ENCODE measurements at places on chromosomes 6 and 20. TPM values are rescaled to one million over a fixed set of nuclear protein-coding genes. Genes with fewer than 3 reads are reported as not detected.

The TP53TG5 gene
- total RNA-seq: not detected

The HLA-DRB1 gene
- total RNA-seq: not detected

The ZFP57 gene
- not detected for total RNA-seq

The APCDD1L gene
- total RNA-seq: 19.5 TPM

The BNIP5 gene
- not detected for total RNA-seq

The TBXT gene
- not detected for total RNA-seq

The MUCL3 gene
- not detected for total RNA-seq

DNA sequence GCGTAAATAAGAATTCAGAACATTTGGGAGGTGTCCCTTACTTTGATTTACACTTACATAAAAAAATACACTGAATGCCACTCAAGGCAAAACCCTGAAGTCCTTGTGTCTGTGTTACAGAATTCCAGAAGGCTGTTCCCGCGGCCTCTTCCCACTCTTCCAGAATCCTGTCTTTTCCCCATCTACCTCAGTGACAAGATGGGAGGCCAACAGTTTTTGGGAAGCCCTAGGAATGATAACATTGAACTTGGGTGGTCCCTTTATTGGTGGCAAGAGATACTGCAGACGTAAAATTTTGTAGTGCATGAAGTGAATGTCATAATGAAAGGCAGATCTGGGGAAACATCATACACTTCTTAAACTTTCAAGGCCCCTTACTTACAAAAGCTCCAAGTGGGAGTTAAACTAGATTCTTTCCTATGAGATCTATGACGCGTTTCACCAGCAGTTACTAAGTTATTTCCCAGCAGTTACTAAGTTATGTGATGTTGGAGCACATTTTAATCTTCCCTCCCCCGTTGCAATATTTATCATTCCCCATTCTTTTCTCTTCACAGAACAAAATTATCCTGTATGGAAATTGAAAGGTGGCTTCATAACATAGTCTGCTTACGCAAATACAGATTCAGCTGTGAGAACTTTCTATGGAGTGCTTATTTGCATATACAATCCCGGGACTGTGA lies 79.5 kb downstream of the BCAS1 start:
- DNase-seq: no peak

- DNase-seq: peak; percentile 79
Measured at GRCh38 chr6:32974016-32974333, 5.6 kb downstream of the BRD2 start.

- no peak for DNase-seq
Measured at GRCh38 chr6:7373739-7374138, 15.8 kb downstream of the CAGE1 start.

- DNase-seq: no peak
Measured at GRCh38 chr6:11202513-11203305, 29.8 kb downstream of the NEDD9 start.

GRCh38 chr6:155422635-155423034 lies 33.0 kb downstream of the NOX3 start:
- no peak for DNase-seq

- DNase-seq: peak; percentile 95
Measured at GRCh38 chr20:14879020-14879697, 541.7 kb upstream of the FLRT3 start.

GRCh38 chr6:30071081-30071818 lies 4.3 kb downstream of the PPP1R11 start:
- peak; percentile 51 for DNase-seq

- no peak for DNase-seq
Measured at GRCh38 chr6:30679765-30680535, 6.5 kb downstream of the PPP1R18 start.

DNA sequence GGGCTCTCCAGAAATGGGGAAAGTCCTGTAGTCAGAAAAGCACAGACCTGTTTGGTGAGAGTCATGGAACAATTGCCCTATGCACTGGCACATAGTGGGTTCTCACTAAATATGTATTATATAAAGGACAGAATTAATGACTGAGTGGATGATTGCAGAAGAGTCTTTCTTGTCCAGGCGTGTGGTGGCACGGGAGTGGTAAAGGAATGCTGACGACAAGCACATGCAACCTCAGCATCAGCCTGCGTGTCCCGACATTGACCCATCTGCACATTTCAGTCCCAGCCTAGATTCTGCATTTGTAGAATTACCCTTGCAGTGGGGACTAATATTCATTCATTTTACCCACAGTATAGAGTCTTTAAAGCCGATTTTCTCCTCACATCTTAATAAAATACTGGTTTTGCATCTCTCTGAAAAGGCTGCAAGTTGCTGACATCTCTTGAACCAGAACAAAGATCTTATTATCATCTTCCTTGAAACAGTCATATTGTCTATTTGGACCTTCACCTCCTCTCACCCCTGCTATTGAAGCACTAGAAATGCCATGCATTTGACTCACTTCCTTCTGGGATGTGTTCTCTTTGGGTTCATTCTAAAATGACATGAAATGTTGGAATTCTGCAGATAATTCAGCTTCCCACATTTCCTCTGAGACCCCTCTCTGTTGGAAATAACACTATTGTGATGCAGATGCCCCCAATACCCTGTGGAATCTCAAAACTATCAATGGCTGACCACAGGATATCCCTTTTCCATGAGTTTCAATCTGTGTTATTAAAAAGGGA lies 883.6 kb upstream of the FLRT3 start:
- peak; percentile 50 for DNase-seq

DNA sequence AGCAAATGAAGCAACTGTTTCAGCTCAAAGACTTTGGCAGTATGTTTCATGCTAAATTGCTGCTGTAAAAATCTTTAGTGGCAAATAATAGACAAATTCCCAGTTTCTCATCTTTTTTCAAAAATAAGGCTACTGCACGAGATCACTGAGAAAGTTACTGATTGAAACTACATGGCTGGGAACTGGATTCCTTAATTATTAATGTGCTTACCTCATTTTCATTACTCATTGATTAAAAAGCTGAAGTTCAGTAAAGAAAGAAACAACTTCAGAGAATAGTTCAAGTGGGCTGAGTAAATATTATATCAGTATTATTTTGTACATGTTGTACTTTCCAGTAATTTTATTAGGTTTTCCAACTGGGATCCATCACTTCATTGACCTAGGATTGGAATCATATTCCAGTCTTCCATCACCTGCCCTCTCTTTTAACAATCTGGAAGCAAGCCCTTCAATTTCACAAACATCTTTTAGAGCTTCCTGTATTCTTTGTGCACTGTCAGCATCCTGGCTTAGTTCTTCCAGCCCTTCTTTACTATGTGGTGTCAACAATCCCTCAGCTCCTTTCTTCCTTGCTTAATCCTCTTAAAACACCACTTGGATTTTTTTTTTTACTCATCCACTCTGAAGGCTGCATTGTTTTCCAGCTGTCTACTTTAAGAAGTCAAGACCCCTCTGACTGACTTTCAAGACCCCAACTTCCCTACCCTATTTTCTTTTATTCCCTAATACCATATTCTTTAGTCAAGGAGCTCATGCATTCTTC lies 4.3 kb downstream of the MEI4 start:
- DNase-seq: no peak

DNA sequence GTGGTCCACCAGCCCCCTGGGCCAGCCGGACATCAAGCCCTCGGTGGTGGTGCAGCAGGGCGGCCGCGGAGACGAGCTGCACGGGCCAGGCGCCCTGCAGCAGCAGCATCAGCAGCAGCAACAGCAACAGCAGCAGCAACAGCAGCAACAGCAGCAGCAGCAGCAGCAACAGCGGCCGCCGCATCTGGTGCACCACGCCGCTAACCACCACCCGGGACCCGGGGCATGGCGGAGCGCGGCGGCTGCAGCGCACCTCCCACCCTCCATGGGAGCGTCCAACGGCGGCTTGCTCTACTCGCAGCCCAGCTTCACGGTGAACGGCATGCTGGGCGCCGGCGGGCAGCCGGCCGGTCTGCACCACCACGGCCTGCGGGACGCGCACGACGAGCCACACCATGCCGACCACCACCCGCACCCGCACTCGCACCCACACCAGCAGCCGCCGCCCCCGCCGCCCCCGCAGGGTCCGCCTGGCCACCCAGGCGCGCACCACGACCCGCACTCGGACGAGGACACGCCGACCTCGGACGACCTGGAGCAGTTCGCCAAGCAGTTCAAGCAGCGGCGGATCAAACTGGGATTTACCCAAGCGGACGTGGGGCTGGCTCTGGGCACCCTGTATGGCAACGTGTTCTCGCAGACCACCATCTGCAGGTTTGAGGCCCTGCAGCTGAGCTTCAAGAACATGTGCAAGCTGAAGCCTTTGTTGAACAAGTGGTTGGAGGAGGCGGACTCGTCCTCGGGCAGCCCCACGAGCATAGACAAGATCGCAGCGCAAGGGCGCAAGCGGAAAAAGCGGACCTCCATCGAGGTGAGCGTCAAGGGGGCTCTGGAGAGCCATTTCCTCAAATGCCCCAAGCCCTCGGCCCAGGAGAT lies 1.0 kb downstream of the POU3F2 start:
- DNase-seq: no peak

DNA sequence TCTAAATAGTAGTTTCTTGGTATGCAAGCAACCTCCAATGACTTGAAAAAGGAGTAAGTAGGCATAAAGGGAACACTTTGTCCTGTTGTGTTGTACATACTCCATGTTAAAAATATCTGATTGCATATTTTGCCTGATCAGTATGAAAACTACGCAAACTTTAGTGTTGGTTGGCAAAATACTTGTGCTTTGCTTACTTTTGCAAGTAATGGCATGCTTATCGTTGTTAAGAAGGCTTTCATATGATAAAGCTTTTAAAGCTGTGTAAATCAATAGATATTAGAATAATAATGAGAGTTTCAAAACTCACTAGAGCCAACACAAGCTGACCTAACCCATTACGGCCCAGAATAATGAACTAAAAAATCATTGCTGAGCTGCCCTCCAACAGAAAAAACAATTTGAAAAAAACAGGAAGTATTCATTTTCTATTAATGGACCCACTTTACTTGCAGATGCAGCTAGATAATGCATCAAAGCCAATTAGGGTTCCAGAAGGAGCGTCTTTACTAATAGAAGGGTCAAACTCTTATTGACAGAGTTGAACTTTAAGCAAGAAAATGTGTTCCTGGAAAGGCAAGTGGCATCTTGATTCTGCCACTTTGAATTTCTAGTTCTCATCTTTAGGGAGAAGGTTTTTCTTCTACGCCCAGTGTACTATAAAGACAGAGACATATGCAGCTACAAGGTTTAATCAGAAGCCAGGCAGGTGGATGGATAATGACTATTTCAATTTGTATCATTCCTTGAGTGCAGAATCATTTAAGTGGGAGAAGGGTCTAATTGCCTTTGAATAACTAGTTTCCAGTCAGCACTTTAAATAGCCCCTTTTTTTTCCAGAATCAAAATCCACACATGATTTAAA lies 82.2 kb downstream of the SNAP25 start:
- DNase-seq: no peak

DNA sequence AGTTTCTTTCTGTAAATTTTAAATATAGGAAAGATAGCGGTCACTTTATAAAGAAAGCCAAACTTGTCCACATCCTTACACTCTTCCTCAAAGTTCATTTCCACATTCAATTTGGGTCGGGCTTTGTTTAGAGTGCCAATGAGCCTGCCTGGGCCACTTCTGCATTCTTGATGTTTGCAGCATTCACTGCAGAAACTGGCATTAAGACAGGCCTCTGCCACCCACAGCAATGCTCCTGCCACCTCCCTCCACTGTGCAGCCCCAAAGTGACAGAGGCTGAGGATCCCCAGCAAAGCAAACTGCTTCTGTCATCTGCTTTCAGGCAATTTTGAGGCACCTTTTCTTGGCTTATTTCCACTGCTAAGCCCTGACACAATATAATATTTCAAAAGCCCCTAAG lies 61.2 kb downstream of the TNFAIP3 start:
- no peak for DNase-seq

GRCh38 chr6:156029286-156029985 lies 573.8 kb upstream of the NOX3 start:
- DNase-seq: no peak

DNA sequence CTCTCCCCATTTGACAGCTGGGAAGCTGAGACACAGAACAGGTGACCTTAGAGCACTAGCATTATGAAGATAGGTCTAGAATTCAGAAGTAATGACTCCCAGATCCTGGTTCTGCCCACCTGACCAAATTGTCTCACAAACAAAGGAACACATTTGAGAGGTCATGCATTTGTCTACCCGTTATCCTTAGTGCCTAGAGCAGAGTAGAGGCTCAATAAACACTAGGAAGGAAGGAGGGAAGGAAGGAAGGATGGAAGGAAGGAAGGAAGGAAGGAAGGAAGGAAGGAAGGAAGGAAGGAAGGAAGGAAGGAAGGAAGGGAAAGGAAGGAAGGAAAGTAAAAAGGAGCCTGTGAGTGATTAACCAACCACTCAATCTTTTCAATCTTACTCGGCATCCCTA lies 63.3 kb downstream of the SNAP25 start:
- no peak for DNase-seq

- peak; percentile 76 for DNase-seq
Measured at GRCh38 chr6:144321839-144322591, 36.9 kb downstream of the UTRN start.

- no peak for DNase-seq
Measured at GRCh38 chr6:138145402-138145801, 16.3 kb upstream of the ARFGEF3 start.

GRCh38 chr6:81999826-82000225 lies 247.3 kb upstream of the TENT5A start:
- DNase-seq: no peak

- DNase-seq: no peak
Measured at GRCh38 chr6:28633445-28634215, 107.9 kb downstream of the GPX5 start.

DNA sequence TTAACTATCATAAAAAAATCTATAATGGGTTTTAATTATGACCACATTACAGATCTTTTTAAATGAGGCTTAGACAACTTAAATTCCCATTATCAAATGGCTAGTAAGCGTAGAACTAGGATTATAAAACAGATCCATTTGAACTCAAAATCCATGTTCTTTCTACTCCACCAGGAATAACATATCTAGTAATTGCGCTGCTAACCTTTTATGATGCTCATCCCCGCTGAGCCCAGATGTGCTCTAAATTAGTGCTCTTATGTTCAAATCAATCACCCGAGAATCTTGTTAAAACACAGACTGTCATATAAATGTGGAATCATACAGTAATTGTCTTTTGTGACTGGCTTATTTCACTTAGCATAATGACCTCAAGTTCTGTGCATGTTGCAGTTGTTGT lies 903.1 kb downstream of the PHF3 start:
- DNase-seq: no peak

DNA sequence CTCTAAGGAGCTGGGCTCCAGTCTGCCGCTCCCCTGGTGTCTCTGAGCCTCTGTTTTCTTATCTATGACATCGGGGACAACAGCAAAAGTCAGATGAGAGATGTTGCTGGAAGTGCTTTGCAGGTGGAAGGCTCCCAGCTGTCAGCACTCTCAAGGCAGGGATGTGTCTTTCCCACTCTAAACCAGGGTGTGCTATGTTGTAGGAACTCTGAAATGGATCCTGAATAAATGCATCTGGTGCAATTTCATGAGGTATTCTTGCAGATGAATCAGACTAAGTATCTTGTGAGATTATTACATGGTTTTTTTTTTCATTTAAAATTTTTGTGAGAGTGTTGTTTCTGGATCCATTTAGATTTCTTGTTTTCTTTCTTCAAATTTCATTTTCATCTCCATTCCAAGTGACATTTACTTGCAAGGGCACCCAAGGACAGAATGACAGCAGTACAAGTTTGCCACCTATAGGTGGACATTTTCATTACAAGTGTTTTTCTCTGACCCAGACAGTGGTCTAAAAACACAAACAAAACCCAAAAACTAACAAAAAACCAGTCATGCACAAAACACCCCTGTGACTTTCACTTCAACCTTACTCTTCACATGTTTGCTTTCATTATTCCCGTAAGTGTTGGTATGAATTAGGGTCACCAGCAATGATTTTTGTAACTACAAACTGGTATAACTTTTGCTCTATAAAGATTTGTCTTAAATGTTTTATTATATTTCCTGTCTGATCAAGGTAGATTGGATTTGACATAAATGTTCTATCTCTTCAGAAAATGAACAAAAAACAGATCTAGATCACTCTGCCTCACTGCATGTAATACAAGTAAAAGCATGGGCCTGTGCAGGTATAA lies 14.7 kb upstream of the SIM1 start:
- peak; percentile 61 for DNase-seq
